Activated naive CD8-positive, alpha-beta T cell treated with anti-CD3 and anti-CD28 coated beads for 36 hours (primary cell): ENCODE measurements at places on chromosomes 7 and 10. TPM values are rescaled to one million over a fixed set of nuclear protein-coding genes. Genes with fewer than 3 reads are reported as not detected.

DNA sequence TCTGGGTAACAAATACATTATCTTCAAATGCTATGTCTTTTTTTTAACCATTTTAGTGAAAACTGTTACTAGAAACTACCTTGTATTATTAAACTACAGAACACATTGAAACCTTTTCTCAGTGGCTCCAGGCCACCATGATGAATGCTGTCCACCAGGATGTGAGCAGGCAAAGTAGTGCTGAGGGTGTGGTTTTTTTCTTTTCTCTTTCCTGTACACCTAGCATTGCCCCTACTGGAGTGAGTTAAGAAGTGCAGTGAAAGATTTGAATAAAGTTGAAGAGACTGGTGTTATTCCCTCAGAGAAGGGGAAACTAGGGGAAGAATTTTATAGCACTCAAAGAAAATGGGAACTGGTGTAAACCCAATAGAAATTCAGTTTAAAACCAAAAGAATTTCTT is 120.0 kb upstream of the SAMD8 start:
- DNase-seq: no peak

- DNase-seq: no peak
Measured at GRCh38 chr10:17217631-17218232, 10.3 kb upstream of the VIM start.

DNA sequence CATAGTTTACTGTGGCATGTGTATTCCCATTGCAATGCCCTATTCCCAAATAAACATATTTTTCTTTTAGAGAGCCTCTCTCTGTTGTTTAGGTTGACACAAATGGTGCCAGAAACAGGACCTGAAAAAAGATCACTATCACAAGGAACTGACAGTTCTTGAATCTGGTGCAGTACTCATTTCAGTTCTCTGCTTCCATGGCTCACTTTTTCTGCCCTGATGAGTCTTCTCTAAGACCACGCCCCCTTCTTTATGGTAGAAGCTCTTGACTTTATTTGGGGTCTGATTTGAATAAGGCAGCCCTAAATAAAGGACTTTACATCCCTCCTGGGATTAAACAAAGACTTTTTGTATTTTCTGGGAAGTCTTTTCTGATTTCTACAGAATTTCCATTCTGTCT is 3.5 kb upstream of the CCDC126 start:
- no peak for DNase-seq

The IGFBP1 gene
- not detected for total RNA-seq
